Activated T-helper 1 cell treated with Interleukin-2 at 50 U/mL for 16 hours (primary cell): ENCODE measurements at places on chromosomes 16 and 17.
A peak's percentile ranks its signal among the peaks of the same experiment; 100 is the strongest.

DNA sequence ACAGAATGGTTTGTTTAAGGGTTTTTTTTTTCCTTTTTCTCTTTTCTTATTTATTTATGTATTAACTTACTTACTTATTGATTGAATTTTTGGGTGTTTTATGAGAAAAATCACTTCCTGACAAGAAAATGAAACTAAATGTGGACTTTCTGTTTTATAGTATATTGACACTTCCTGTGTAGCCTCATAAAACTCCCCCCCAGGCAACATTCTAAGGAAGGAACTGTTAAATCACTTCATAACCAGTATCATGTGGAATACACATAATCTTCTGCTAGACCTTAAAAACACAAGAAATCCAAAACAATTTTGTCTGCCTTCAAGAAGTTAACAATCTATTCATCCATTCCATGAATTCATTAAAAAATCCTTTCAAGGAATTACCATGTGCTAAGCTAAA is 164.1 kb upstream of the TOM1L1 start:
- DNase-seq, result no peak

DNA sequence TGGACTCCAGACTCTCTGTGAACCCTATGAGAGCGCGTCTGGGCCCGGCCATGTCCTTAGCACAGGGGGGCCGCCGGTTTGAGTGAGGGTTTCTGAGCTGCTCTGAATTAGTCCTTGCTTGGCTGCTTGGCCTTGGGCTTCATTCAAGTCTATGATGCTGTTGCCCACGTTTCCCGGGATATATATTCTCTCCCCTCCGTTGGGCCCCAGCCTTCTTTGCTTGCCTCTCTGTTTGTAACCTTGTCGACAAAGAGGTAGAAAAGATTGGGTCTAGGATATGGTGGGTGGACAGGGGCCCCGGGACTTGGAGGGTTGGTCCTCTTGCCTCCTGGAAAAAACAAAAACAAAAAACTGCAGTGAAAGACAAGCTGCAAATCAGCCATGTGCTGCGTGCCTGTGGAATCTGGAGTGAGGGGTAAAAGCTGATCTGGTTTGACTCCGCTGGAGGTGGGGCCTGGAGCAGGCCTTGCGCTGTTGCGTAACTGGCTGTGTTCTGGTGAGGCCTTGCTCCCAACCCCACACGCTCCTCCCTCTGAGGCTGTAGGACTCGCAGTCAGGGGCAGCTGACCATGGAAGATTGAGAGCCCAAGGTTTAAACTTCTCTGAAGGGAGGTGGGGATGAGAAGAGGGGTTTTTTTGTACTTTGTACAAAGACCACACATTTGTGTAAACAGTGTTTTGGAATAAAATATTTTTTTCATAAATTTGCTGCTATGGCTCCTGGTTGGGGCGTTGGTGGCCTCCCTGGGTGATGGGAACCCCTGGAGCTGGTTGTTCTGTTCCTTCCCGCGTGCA is 23.1 kb downstream of the STAT5A start:
- DNase-seq, result no peak

DNA sequence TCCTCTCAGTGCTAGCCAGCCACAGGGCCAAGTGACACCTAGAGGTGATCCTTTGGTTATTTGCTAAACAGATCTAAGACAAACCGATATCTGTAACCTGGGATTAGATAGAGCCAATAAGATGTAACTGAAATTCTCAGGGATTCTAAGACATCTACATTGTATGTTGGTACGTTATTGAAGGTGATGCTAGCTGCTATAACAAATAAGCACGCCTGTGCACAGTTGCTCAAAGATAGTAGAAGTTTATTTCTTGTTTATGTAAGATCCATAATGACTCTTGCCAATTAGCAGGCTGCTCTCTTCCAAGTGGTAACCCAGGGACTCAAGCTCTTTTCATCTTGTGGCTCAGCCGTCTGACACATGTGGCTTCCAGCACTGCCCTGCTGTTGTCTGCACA is 370.3 kb downstream of the WWOX start:
- no peak for DNase-seq

- peak; percentile 4 for DNase-seq
These were observed 188.2 kb downstream of the FTO start for GRCh38 chr16:53892155-53892554.

- DNase-seq, result no peak
These were observed 812 bp upstream of the MYOCD start for GRCh38 chr17:12664894-12665262.

DNA sequence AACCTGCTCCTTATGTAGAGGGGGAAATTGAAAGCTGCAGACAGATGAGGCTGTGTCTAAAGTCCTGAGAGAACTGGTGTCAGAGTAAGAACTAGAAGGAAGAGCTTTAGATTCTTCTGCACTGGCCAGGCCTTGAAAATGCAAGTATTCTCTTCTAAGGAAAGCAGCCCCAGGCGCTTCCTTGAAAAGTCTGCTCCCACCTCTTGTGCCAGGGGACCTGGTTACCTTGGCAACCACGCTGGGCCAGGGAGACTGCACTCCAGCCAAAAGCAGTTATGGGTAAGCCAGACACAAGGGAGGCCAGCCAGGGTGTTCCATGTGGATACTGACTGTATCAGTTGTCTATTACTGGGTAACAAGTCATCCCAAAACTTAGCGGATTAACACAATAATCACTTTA is 228.6 kb upstream of the SDK2 start:
- no peak for DNase-seq

DNA sequence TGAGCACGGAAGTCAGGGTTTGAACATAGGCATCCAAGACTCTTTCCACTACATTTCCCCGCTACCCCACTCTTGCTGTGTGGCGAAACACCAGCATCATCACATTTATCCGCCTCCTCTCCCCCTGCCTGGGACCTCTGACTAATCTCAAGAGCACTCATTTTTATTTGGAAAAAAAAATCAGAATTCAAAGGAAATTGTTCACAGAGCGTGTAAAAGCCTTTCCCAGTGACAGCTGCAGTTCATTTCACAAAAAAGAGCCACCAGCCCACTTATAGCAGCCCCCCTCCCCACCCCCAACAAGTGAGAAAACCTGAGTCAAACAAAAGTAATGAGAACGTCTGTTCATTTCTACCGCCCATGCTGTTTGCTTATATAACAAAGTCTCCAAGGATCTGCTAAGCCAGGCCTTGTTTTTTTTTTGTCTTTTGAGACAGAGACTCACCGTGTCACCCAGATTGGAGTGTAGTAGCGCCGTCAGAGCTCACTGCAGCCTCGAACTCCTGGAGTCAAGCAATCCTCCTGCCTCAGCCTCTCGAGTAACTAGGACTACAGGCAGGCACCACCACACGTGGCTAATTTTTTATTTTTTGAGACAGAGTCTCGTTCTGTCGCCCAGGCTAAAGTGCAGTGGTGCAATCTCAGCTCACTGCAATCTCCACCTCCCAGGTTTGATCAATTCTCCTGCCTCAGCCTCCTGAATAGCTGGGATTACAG is 48.3 kb upstream of the HAPSTR1 start:
- no peak for DNase-seq

GRCh38 chr17:83149029-83149725 is 69.8 kb downstream of the METRNL start:
- no peak for DNase-seq

DNA sequence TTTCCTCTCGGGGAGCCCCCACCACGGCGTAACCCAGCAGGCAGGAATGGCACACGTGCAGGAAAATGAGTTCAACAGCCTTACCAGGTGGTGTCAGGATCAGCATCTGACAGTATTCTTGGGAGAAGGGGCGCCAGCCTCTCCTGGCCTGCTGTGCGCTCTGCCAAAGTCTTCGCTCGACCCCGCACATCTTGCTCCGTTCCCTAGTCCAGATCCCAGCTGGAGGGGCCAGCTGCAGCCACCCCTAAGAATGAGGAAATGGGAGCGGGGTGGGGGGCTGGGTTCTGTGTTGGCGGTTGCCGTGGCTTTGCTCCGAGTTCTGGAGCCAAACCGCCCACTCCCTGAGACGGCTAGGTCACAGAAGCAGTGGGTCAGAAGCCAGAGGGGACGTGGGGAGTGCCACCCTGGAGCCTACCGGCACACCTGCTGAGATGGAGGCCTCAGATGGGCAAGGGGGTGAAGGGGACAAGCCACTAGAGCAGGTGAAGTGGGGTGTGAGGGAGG is at the start of gene CHCT1:
Gene CHCT1 (plus strand): TSS at position 328 of the 504 bp plus-strand sequence. CDS start 104 bp downstream, at position 432.
- DNase-seq, result no peak

GRCh38 chr17:79024901-79025737 is 1.1 kb downstream of the C1QTNF1 start:
- DNase-seq, result no peak

DNA sequence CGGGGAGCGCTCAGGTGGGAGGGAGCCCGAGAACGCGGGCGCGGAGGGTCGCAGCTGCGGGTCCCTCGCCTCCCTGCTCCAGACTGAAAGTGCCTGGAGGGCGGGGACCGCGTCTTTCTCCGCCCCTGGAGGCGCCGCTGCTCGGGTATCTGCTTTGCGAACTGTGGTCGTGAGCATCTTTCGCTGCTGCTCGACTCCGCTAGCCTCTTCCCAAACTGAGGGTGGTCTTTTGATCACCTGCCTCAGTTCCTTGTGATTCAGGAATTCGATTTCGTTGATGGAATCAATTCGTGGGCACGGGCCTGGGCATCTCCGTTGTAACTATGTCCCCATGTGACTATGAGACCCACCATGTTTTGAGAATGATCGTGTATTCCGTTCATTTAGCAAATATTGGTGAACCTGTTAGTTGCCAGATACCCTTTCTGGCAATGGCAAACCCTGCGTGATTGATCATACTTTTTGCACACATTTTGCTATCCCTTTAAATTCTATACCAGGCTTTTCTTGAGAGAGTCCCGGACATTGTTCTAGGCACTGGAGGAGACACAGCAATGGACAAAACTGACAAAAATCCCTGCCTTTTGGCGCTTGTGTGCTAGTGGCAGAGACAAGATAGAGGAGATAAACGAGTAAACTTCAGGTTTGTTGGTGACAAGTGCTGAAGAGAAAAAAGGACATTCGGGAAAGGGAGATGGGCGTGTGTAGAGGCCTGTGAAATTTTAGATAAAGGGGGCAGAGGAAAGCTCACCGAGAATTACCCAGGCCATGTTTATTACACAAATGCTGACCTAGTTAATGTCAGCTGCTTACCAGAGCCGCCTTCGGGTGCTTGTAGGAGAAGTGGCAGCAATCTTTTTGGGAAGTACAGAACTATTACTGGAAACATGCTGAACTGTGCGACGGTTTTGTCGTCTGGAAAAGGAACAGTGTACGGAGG is 948 bp downstream of the UTP18 start:
- DNase-seq, result no peak

GRCh38 chr16:50400312-50400966 is 31.7 kb upstream of the BRD7 start:
- DNase-seq, result no peak

GRCh38 chr17:1390432-1391367 is 9.3 kb downstream of the YWHAE start:
- no peak for DNase-seq

DNA sequence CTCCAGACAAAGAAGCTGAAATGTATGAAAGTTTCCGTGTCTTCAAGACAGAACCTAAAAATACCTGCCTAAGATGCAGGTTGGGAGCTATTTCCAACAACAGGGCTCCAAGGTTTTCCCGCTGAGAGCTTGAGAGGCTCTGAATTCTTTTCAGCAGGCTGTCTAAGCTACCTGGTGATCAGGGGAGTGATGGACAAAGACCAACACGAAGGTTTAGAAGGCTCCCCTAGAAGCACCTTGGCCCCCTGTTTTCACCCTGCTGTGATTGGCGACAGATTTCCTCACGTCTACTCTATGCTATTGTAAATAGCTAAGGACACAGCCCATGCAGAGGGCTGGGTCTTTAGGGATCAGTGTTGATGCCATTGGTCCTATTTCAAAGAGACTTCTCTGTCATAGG is 275.2 kb upstream of the SALL1 start:
- no peak for DNase-seq

- DNase-seq, result no peak
These were observed 149.3 kb downstream of the IRF8 start for GRCh38 chr16:86048221-86048620.

GRCh38 chr16:82533189-82533588 is 93.6 kb upstream of the CDH13 start:
- DNase-seq, result no peak

GRCh38 chr16:49693445-49693844 is 162.5 kb downstream of the ZNF423 start:
- DNase-seq, result no peak

- DNase-seq, result no peak
These were observed 141.6 kb downstream of the HS3ST2 start for GRCh38 chr16:22955461-22956070.

GRCh38 chr16:86634292-86634691 is 55.9 kb downstream of the FOXL1 start:
- no peak for DNase-seq

DNA sequence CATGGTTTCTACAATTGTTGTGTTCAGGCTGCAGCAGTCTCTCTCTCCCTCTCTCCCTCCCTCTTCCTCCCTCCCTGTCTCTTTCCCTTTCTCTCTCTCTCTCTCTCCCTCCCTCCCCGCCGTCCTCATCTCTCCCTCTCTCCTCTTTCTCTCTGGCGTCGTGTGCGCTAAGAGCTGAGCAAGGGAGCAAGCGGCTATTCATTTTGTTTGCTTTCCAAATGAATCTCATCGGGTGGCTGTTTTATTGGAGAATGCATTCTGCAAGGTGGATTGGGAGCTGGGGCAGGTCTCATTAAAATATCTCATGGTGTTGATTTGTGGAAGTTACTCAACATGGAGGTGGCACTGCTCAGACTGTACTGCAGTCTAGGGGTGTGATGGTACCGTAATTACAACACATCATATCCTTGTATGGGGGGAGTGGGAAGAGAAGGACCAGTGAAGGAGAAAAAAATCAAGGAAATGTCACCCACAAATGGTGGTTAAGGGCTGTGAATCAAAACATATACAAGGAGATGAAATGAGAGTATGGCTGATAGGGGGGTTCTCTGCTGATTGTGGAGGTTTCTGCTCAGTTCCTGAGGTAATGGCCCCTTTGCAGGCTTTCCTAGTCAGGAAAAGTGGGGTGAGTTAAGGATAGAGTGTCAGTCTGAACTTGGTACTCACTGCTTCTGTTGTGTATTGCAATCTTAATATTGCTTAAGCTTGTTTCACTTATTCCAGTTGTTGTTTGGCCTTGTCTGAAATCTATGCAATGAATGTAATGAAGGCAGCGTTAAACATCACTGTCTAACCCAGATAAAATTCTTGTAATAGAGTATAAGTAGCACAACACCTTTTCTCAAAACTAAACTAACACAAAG is 2.7 kb downstream of the MSL1 start:
- DNase-seq, result no peak

DNA sequence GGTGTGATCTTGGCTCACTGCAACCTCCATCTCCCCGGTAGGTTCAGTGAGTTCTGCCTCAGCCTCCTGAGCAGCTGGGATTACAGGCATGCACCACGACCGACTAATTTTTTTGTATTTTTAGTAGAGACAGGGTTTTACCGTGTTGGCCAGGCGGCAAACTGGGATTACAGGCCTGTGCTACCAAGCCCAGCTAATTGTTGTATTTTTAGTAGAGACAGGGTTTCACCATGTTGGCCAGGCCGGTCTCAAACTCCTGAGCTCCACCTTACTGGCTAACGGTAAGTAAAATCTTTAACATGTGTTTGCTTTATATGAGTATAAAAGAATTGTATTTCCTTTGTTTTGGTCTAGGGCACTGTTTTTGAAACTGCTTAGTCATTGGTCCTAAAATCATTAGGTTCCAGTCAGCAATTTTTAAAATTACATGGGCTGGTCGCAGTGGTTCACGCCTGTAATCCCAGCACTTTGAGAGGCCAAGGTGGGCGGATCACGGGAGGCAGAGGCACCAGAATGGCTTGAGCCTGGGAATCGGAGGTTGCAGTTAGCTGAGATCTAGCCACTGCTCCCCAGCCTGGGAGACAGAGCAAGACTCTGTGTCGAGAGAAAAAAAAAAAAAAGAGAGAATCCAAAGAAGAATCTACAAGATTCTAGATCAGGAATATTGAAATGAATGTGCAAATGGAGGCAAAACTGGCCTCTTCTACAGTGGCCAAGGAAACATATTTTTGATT is 3.6 kb downstream of the FLYWCH1 start:
- DNase-seq, result no peak

- DNase-seq, result no peak
These were observed 10.2 kb downstream of the COTL1 start for GRCh38 chr16:84607694-84608093.
